Stimulated activated CD4-positive, alpha-beta T cell treated with anti-CD3 and anti-CD28 coated beads, Interleukin-2, amount 100 ng/mL, for 4 hours (primary cell): ENCODE measurements at places on chromosomes 7 and 10.

- no peak for DNase-seq
Measured at GRCh38 chr7:511476-512145, 8.0 kb downstream of the PDGFA start.

GRCh38 chr10:124975977-124976514 is 34.1 kb downstream of the ZRANB1 start:
- DNase-seq = no peak

GRCh38 chr10:90745565-90745964 is 112.3 kb downstream of the HTR7 start:
- DNase-seq = no peak

GRCh38 chr10:119242186-119242585 is 34.8 kb downstream of the GRK5 start:
- no peak for DNase-seq

DNA sequence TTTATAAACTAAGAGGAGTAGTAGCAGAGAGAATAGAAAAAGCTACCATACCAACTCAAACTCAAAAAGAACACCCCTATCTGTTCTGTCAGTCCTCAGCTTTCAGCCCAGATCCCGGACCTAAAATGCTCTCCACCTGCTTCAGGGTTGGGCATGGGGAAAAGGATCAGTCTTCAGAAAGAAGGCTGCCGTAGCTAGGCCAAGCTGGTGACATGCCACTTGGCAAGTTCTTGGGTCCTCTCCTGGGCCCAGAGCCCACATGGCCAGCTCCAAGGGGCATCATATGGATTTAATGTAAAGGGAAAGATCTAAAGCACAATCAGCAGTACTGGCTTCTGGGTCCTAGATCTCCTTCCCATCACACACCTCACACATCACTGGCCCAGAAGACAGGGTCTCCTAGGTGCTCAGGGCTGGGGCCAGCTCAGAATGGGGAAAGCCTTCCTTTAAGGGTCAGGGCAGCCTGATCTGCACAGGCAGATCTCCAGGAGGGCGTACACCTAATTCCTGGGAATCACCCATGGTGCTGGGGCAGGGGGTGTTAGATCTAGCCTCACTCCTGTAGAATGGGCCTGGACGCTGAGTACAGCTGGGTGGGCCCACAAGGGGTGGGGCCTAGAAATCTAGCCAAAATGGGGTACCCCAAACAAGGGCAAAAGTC is 2.5 kb downstream of the VAX1 start:
- DNase-seq = no peak

- DNase-seq = no peak
Measured at GRCh38 chr7:109611656-109612055, 1042.0 kb downstream of the DNAJB9 start.

- no peak for DNase-seq
Measured at GRCh38 chr10:133326745-133327650, 9.7 kb downstream of the CALY start.

GRCh38 chr7:68699090-68699711 is 899.1 kb upstream of the AUTS2 start:
- no peak for DNase-seq

DNA sequence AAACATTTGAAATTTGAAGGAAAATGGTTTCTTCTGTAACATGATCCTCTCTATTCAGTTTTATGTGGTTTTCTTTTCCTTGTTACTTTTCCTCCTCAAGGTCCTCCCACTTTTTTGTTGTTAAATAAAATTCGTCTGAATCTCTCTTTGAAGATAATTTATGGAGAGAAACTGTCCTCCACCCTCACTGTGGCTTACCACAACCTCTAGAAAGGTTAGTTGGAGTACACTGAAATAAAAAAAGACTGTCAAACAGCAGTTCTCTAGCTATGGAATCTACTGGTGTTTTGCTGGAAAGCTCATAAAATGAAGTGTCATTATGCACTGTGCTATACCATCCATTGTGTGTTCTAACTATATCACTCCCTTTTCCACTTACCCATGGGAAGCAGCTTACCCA is 189.4 kb downstream of the HDAC9 start:
- no peak for DNase-seq

DNA sequence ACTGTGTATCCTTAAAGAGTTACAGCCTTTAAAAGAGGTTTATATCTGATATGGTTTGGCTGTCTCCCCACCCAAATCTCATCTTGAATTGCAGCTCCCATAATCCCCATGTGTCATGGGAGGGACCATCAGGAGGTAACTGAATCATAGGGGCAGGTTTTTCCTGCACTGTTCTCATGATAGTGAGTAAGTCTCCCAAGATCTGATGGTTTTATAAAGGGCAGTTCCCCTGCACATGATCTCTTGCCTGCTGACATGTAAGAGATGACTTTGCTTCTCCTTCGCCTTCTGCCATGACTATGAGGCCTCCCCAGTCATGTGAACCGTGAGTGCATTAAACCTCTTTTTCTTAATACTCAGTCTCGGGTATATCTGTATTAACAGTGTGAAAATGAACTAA is 9.7 kb downstream of the RTKN2 start:
- DNase-seq = no peak

- no peak for DNase-seq
Measured at GRCh38 chr7:134371536-134371935, 54.8 kb upstream of the SLC35B4 start.

GRCh38 chr10:89392974-89393373 is 551 bp downstream of the IFIT1 start:
- no peak for DNase-seq
